ENCODE measurements at places on chromosomes 6 and 20. TPM values are rescaled to one million over a fixed set of nuclear protein-coding genes. Genes with fewer than 3 reads are reported as not detected.
A peak's percentile ranks its signal among the peaks of the same experiment; 100 is the strongest.

DNA sequence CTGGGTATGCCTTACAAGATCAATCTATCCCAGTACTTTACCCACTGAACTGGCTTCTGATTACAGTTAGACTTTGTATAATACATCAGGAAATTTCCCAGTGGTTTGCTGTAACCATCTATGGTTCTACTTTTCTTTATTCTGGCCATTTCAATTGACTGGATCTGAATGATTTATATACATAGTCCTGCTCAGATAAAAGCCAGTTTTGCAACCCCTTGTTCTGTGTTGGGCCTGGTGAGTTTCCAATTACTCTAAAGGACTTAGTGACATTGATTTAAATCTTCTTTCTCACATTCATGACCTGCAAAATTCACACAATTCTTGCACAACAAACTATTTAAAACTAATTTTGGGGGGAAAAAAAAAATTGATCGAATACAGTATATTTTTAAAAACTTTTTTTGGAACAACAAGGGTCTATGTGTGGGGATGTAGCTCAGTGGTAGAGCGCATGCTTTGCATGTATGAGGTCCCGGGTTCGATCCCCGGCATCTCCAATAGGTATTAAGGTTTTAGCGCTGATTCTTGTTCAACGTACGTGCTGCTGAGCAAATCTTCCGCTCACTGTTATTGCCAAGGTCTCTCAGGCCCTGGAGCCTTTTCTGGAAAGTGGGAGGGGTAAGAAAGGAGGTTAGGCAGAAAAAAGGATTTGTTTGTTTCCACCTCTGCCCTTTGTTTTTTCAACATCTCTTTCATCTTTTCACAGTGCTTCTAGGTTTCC, 117.5 kb downstream of the GPX5 start:
- DNase-seq: no peak
- no peak overlapping the region for H3K4me3 ChIP-seq
- no peaks in the 10 kb centered on the region for H3K4me1 ChIP-seq
- H3K36me3 ChIP-seq: no peaks in the 10 kb centered on the region

GRCh38 chr6:107491138-107491609, 1.3 kb downstream of the SOBP start:
- H3K27ac ChIP-seq: no peak overlapping the region
- DNase-seq: peak; percentile 32
- H3K36me3 ChIP-seq: no peaks in the 10 kb centered on the region
- peaks cover 11% of the 10 kb centered on the region for H3K4me1 ChIP-seq
- peaks cover 39% of the 10 kb centered on the region for H3K27me3 ChIP-seq

- H3K27ac ChIP-seq: no peak overlapping the region
- H3K36me3 ChIP-seq: no peaks in the 10 kb centered on the region
- DNase-seq: no peak
These were observed 304.9 kb upstream of the RNF24 start for GRCh38 chr20:4320291-4320690.

SLC26A8 gene
- 0.27 TPM for total RNA-seq

TCEA2 gene
- 11.8 TPM for total RNA-seq

C6orf141 gene
- total RNA-seq: 11.2 TPM

Data from colonic mucosa (tissue), 4 donors.